ENCODE measurements at places on chromosomes 2 and 18.

GRCh38 chr2:48723129-48723528 is 32.4 kb downstream of the LHCGR start:
- DNase-seq = no peak

DNA sequence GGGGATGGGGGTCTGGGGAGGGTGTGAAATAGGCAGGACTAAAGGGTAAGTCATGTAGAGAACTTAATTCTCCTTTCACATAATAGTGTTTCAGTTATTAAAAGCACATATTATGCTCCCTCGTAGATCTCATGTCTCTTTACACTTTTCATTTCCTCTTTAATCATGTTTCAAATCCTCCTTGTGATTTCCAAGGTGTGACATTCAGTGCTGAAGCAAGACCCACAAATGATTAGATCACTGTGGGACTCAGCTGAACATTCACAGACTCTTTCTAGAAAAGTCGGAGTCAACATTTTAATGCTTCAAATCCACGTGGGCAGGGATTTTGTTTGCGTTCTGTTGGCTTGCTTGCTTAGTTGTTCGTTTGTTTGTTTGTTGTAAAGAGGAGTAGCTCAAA is 34.7 kb upstream of the CALCRL start:
- no peak for DNase-seq

DNA sequence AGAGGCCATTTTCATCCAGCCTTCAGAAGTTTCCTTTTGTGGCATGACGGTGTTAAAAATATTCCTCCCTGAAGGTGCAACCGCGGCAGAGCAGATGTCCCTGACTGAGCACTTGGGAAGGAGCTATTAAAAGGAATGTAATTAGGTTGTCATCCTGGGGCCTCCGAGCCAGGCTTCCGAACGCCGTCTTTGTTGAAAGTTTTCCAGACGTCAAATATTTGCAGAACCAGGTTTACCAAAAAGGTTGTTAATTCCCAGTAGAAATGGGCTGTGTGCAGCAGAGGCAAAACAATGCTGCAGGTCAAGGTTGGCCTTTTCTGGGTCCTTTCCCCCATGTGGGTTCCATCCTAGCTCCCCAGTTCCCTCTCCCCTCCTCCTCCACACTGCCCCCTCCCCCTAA is 110.0 kb upstream of the STPG4 start:
- no peak for DNase-seq

DNA sequence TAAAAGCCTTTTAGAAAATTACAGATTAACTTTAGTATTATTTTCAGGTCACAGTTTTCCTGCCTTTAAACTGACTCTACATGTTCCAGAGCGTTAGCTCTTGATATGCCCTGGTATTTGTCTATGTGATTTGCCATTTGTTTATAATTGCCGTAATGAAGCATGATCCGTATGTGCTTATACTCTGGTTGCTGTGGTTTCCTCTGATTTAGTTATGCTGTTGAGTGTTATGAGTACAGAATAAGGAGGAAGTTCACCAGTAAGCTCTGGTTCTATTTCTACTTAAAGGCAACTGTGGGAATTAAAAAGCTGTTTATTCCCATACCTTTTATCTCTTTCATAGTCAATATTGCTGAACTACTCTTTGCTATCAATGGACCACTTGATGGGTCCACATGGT is 123.5 kb downstream of the OSBPL6 start:
- no peak for DNase-seq

GRCh38 chr2:27569398-27569797 is 13.4 kb upstream of the ZNF512 start:
- DNase-seq = peak; percentile 68

Data from HFFc6 (cell line).